ENCODE measurements at places on chromosomes 2 and 18. TPM values are rescaled to one million over a fixed set of nuclear protein-coding genes. Genes with fewer than 3 reads are reported as not detected.

The DCDC2C gene
- polyA plus RNA-seq: not detected

The ZNF396 gene
- polyA plus RNA-seq: 1.1 TPM

The NCKAP5 gene
- not detected for polyA plus RNA-seq

The CYS1 gene
- polyA plus RNA-seq: not detected

The RAMP1 gene
- 1.3 TPM for polyA plus RNA-seq

The PIAS2 gene
- polyA plus RNA-seq: 18.6 TPM

The ANKRD36 gene
- polyA plus RNA-seq: 16.9 TPM
